T-helper 1 cell (primary cell): ENCODE measurements at places on chromosomes 16 and 17.

- DNase-seq: no peak
These were observed 197.6 kb downstream of the XYLT1 start for GRCh38 chr16:17273142-17273561.

- no peak for DNase-seq
These were observed 118.4 kb downstream of the NTN1 start for GRCh38 chr17:9139695-9140094.

DNA sequence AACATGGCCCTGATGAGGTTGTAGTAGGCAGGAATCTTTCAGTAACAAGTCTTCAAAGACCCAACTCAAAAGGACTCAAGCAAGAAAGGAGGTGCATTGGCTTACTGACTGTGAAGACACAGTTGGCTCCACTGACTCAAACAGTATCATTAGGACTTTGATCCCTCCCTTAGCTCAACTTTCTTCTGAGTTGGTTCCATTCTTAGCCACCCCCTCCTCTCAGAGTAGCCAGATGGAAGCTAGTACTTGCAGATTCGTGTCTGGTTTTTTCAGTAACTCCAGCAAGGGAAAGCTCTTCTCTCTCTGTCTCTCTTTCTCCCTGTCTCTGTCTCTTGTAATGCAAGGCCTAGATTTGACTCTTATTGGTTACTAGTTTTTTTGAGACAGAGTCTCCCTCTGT, 5.0 kb upstream of the MAPK3 start:
- DNase-seq: no peak

- DNase-seq: no peak
These were observed 63.4 kb upstream of the TMEM97 start for GRCh38 chr17:28255616-28256015.

DNA sequence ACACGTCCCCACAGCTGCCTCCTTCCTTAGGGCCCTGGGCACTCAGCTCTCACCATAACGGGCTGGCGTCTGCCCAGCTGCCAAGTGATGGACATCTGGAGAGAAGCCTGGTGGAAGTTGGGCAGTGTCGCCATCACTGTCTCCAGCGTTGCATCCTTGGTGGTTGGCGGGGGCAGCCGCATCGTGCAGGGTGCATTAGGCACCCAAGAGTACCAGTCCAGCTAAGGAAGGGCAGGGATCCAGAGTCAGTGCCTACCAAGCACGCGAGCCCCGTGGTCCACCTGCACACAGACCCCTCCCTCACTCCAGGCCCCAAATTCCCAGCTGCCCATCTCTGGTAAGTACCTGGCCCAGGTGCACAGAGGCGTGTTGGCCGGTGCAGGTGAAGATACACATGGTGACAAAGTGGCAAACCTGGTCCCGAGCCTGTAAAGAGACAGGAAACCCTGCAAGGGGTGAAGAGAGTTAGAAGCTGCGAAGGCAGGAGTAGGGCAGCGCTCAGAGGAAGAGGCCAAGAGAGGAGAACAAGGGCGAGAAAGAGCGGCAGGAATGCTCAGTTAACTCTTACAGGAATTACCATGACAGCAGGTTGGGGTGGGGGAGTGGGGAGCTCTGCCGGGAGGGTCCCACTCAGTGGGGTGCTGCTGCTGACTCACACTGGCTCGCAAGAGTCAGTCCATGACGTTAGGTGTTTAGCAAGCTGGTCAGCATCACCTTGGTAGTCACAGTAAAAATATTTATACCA, 9.5 kb downstream of the ALOX15 start:
- no peak for DNase-seq

GRCh38 chr17:44628243-44629188, 27.8 kb upstream of the MEIOC start:
- DNase-seq: no peak

DNA sequence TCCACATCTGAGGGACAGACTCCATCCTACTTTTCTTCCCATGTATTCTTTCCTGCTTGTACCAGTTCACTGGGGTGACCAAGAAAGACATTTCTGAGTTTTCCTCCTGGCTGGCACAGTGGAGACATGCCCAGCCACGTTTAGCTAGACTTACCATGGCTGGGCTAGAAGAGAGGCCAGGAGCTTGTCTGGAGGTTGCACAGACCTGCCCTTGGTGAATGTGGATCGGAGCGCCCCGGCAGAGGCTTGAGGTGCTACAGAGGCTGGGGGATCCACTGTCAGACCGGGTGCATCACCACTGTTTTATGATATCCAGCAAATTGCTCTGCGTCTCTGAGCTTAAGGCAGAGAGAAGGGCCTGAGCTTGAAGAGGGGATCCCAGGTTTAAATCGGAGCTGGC, 3.5 kb downstream of the IL4R start:
- no peak for DNase-seq

GRCh38 chr16:70701596-70701995, 15.7 kb upstream of the MTSS2 start:
- DNase-seq: no peak

DNA sequence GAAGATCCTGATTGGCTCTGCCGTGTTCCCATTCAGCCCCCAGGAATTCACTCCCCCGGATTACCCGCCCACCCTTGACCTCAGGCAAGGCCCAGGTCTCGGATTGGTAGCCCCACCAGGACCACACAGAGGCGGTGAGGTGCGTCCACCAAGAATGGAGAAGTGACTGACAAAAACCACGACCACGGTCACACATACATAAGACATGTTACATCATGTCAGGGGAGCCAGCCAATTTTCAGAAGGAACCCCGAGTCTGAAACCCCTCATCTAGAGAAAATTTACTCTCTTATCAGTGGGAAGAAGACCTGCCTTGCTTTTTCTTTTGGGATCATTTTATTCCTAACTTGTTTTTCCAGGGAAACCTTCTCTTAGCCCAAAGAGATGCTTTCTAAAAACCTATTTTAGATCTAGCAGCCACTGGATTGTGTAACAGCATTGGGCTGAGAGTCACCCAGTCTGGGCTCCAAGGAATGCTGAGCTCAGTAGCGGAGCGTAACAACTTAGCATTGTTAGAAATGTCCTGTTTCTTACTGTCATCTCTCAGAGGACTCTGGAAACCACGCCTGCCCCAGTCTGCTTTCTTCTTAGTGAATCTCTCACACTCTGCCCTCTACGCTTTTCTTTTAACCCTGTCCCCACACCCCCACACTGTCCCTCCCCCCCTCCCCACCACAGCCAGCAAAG, 164.1 kb downstream of the CMIP start:
- no peak for DNase-seq

GRCh38 chr17:33209671-33210070, 83.4 kb downstream of the ASIC2 start:
- DNase-seq: no peak

- DNase-seq: no peak
These were observed 16.8 kb downstream of the UTS2R start for GRCh38 chr17:82388223-82388921.

GRCh38 chr17:9893411-9894012, 11.6 kb downstream of the RCVRN start:
- DNase-seq: no peak

DNA sequence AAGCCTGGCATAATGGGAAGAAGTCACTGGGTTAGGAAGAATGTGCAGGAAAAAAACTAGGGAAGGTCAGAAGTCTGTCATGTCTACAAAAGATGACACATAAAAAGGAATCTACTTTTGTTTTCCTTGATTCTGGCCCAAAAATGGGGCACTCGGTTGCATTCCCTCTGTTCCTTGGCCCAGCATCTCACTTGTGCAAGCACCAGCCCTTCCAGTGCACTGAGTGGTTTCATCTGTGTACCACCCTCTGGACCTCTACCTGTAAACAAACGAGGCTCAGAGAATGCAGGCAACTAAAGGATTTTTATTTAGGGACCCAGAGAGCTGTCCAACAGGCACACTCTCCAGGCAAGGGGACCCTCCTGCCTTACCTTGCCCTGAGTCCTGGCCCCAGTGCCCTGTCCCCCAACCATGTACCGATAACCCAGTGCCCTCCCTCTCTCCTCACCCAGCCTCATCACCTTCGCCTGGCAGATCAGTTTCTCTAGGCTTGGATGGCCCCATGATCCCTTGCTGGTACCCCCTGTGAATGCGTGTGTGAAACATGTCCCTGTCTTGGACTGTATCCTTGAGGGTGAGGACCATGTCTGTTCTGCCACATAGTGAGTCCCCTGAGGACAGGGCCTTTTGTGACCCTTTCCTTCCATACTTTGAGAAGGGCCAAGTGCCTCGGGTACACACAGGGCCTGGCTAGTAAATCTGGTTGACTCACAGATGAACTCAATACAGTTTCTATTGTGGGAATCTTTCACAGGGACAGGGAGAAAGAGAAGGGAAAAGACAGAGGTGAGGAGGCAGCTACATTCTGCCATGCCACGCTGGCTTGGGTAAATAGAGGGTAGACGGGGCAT, 13.3 kb downstream of the NXPH3 start:
- no peak for DNase-seq

DNA sequence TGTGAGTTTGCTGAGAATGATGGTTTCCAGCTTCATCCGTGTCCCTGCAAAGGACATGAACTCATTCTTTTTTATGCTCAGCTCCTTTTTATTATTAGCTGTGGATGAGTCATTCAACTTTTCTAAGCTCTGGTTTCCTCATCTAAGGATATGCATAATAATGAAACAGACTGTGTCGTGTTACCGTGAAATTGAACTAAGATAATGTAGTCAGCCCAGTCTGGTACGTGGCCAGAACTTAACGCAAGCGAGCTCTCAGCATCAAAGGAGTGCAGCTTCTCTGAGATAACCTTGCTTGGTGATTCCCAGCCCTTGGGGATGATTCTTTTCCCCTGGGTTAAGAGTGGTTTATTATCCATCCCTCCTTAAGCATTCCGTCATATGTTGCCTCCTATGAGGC, 454.3 kb upstream of the EEF2KMT start:
- no peak for DNase-seq

- no peak for DNase-seq
These were observed 31.5 kb downstream of the ANKFY1 start for GRCh38 chr17:4232168-4232813.

DNA sequence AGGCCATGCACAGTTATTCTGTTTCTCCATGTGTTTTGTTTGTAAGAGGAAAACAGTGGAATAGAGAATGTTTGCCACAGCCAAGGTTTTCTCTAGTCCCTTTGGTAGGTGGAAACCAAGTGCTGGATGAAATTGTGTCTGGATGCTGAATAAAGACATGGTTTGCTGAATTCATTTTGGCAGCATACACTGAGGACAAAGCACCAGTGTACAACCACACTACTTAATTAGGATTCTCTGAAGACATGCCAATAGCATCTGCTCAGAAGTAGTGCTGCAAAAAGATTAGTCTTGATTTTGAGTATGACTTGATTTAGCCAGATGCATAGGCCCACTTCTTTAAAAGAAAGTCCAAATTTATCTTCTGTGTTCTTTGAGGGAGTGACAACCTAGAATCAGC, 230.5 kb upstream of the CACNG5 start:
- no peak for DNase-seq

DNA sequence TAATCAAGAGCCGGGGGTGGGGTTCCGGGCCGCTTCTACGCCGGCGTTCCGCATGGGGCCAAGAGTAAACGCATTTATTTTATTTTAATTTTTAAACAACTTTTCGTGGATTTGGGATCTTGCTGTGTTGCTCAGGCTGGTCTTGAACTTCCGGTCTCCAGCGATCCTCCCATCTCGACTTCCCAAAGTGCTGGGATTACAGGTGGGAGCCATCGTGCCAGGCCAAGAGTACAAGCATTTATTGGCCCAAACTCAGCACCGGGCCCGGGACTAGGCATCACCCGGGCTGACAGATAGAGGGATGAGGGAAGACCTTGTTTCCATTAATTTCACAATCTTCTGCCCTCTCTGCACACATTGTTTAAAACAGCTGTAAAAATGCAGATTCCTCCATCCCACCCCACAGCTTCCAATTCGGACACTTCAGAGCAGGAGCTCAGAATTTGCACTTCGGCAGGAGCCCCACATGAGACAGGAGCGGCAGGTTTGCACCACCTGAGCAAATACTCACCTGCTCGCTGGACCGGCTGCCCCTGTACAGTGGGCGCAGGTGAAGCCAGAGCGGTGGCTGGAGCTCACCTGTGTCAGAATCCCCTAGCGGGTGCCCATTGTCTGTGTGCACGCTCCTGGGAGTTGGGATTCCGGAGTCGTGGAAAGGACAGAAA, 663 bp upstream of the GINS2 start:
- DNase-seq: no peak

DNA sequence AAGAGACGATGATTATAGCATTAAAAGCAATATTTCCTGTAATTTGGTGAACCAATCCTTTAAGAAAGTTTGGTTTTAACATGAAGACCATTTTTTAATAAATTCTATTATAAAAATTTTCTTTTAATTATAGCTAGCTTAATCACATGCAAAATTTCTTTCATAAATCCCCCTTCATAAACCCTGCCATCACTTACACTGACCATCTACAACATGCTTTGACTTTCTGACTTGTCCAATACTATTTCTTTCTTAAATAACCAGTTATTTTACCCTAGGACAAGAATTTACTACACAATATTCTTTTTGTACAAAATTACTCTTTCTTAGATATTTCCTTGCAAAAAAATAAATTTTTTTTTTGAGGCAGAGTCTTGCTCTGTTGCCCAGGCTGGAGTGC, 1334.8 kb downstream of the CDH11 start:
- no peak for DNase-seq

- no peak for DNase-seq
These were observed 87.7 kb downstream of the KCNJ12 start for GRCh38 chr17:21463779-21464407.

- DNase-seq: no peak
These were observed 64.6 kb downstream of the GTF3C1 start for GRCh38 chr16:27485126-27485525.

- DNase-seq: no peak
These were observed 8.2 kb upstream of the ATP2C2 start for GRCh38 chr16:84360170-84360569.

- no peak for DNase-seq
These were observed 3.5 kb upstream of the LASP1NB start for GRCh38 chr17:38921756-38922411.

- DNase-seq: no peak
These were observed 2.8 kb upstream of the PRKAR1A start for GRCh38 chr17:68509141-68510057.

GRCh38 chr16:46962629-46963028, 10.8 kb downstream of the DNAJA2 start:
- DNase-seq: no peak

GRCh38 chr16:30068750-30069610, 3.4 kb downstream of the ALDOA start:
- DNase-seq: peak; percentile 58

DNA sequence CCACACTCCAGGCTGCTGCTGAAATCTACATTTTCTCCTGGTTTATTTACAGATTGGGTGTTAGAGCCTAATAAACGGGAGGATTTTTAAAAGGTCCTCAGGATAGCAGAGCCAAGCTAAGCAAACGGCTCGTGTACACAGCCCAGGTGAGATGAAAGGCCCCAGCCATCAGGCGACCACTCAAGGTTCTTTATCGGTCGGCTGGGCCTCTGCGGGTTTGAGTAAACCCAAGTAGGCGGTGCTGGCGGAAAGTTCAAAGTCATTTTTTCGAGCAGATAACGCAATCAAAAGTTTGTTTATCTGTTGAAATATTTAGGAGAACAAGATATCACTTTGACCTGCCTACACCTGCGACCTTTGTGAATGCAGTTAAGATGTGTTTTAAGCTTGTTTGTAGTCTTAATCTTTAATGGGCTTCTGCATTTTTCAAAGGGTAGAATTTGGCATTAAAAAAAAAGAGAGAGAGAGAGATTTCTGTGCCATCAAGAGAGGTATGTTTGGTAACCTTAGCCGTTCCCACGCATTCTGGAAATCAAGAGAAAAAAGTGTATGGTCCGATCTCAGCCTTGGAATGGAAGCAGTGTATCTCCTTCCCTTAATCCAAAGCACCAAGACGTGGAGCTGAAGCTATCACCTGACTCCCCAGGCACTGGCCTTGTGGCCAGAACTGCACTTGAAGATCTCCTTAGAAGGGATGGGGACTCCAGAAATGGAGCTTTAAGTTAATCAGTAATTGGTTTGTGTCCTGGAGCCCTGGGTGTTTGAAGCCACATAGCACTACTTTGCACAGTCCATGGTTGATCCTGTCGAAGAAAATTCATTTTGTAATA, 301.7 kb upstream of the IRX5 start:
- DNase-seq: no peak
